Activated naive CD8-positive, alpha-beta T cell treated with anti-CD3 and anti-CD28 coated beads for 36 hours (primary cell): ENCODE measurements at places on chromosomes 6 and 20. TPM values are rescaled to one million over a fixed set of nuclear protein-coding genes. Genes with fewer than 3 reads are reported as not detected.

The RIPPLY2 gene
- not detected for total RNA-seq

DNA sequence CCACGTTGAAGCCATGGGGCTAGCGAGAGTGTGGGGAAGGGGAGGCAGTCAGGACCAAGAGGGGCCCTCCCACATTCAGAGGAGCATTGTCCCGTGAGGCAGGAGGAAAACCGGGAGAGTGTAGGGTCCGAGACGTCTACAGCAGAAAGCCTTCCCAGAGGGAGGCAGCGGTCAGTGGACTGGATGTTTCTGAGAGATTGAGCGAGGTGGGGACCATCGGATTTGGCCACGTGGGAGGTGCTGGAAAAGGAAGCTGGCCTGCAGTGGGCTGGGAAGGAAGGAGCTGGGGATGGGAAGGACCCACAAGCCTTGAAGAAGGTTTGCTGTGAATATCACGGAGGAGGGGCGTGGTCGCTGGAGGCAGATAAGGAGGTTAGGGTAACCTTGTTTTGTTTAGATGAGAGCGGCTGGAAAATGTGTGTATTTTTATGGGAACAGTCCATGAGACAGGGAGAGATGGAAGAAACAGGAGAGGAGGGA, 119.0 kb upstream of the RNF24 start:
- no peak for DNase-seq

DNA sequence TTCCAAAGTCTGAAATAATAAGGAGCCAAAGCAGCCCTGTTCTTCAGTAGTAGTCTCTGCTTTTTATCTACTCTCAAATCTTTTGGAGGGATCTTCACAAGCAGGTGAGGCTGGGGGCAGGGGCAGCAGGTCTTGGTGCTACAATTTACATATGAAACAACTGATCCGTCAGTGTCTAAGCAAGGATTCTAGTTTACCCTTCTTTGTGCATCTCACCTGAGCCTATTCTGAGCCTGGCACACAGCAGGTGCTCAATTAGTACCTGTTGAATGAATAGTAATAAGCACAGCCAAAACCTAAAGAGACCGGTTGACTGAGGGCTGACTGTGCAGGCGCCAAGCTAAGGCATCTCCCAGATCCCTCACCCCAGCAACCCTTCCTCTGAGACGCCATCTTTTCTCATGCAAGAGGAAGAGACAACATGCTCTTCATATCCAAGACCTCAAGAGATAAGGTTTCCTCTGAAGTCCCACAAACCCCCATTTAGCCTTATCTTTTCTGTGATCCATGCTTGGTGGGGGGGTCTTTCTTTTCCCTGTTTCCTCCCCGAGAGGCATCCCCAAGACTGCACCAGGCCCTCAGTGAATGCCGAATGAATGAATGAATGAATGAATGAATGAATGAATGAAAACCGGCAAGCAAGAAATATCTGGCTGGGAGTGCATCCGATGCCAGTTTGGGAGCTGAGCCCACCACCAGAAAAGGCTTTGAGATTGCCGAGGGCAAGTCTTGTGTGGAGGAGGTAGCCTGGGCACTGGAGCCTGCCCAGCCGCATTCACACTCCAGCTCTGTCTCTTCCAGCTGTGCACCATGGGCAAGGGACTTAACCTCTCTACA, 2.9 kb upstream of the BMP7 start:
- DNase-seq: no peak

GRCh38 chr6:100469101-100469859, 4.6 kb upstream of the SIM1 start:
- DNase-seq: no peak

GRCh38 chr20:22586645-22587310, 2.4 kb upstream of the FOXA2 start:
- no peak for DNase-seq
